ENCODE measurements at places on chromosomes 4 and X. TPM values are rescaled to one million over a fixed set of nuclear protein-coding genes. Genes with fewer than 3 reads are reported as not detected.

DNA sequence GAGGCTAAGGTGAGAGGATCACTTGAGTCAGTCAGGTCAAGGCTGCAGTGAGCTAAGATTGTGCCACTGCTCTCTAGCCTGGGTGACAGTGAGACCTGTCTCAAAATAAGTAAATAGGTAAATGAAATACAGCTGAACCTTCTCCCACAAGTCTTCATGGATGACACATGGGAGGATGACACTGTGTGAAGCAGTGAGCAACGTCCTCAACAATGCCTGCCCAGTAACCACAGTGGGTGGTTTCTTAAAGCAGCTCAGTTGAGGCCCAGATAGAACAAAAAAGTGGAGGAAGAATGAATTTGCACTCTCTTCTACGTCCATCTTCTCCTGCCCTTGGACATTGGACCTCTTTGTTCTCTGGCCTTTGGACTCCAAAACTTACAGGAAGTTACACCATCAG lies 52.7 kb downstream of the MSX1 start:
- DNase-seq = no peak

DNA sequence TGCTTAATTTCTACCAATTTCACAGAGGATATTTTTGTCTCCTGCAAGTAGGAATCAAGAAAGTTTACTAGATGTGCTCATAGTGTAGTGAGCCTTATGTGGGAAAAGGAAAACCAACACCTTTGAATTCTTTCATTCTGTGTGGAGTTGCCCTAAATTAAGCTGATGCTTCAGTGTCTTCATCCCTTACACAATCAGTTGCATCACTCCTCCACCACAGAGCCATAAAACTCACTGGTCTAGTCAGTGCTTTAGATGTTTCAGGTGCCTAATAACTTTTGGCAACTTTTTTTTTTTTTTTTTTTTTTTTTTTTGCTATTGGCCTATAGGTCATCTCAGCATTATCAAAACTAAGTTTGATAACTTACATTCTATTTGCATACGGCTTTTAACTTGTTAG lies 41.5 kb downstream of the HHIP start:
- no peak for DNase-seq

- DNase-seq = no peak
Measured at GRCh38 chr4:52014903-52015302, 5.3 kb downstream of the LRRC66 start.

DNA sequence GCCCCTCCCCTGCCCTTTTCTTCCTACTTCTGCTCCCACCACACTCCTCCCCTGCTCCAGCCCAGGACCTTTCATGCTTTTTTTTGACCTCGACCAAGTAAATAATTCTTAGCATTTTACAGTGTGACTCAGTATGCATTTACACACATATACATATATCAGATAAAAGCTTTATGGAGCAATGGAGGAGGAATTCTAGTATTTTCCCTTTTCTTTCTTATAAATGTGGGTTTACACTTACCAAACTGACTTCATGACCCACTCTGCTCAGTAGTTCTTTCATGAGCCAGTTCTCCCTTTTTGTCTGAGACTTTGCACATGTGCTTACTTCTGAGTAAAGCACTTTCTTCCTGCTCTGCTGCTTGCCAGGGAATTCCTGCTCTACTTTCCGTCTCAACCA lies 111.8 kb upstream of the H2AZ1 start:
- DNase-seq = no peak

DNA sequence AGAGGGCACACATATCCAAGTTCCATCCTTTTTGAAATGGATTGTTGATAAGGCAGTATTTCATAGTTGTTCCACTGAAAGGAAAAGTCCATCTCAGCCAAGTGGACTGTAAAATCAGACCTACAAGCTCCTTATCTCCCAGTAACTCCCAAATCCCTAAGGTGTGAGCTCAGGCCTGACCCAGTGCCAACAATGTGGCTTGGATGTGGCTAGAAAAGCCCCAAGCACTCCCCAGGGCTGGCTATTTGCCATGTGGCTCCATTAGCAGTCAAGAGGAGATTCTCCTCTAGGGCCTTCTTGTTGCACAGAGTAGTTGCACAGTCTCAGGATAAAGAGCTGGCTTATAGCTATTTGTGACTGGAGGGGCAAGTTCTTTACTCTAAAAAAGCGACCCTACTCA lies 25.0 kb upstream of the DGKK start:
- DNase-seq = no peak

DNA sequence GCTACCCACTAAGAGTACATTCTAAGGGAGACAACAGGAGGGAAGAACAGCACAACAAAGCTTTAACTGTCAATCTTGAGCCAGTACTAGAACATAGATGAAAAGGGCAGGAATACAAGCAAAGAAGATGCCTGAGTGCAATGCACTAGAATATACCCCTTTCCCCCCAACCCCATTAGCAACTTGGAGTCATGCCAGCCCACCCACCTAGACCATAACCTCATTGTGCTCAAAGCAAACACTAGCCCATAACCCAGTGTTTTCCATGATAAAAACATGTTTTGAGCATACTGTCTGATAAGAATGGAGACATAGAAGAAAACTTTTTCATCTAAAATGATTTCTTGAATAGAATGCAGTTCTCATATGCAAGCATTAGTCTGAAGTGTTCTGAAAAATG lies 183.2 kb downstream of the RAP1GDS1 start:
- no peak for DNase-seq

Gene RENBP
- 17.8 TPM for total RNA-seq

Gene PLAC8
- 258 TPM for total RNA-seq

Data from naive thymus-derived CD8-positive, alpha-beta T cell (primary cell).